ENCODE measurements at places on chromosomes 3 and 15. TPM values are rescaled to one million over a fixed set of nuclear protein-coding genes. Genes with fewer than 3 reads are reported as not detected.

DNA sequence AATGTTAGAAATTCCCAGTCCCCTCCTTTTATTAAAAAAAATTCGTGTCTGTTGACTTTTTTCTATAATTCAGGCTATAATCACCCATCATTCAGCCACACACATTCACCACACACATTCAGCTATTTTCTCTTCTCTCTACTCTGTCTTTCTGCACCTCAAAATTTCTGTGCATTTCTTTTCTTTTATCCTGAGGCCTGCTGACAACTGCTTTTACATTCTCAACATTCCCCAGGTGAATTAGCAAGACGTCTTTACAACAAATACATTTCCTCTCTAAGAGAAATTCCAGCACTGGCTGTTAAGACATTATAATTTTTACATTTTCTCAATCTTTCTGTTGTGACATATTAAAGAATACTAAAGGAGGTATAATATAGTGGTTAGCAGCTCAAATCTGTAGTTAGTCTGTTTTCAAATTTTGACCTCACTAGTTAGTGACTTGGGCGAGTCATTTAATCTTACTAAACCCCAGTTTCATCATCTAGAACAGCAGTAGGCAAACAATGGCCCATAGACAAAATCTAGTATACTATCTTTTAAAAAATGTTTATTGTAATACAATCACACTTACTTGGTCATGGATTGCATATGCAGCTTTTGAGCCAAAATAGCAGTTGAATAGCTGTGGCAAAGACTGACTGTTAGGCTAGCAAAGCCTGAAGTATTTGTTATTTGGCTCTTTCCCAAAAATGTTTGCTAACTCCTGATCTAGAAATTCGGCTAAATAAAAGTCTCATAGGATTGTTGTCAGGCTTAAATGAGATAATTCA, 350.7 kb downstream of the NSUN3 start:
- peak; percentile 19 for DNase-seq

DNA sequence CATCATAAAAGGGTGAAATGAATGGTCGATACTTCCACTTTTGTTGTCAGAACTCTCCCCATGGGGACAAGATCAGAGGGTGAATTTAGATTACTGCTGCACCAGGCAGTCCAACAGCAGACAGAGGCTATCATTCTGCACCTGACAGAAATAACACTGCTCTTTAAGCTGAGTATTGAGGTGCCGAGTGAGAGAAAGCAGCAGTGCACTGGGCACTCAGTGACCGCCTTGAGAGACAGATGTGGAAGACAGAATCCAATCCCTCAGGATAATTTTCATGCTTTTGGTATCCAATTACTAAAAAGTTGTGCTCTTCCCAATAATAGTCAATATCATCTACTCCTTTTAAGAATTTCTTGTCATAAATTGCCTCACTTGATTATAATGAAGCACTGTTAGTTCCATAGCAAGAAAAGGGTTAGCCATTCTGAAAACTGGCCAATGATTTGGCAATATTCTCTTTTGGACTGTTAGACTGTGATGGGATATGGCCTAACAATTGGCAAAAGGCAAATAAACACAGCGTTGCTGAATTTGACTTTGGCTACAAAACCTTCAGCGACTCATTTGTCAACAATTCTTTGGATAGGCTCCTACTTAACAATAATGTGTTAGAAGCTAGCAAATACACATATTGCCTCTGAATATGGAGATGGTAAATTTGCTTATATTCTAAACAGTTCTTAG, 5.5 kb downstream of the FGF7 start:
- DNase-seq: peak; percentile 28

DNA sequence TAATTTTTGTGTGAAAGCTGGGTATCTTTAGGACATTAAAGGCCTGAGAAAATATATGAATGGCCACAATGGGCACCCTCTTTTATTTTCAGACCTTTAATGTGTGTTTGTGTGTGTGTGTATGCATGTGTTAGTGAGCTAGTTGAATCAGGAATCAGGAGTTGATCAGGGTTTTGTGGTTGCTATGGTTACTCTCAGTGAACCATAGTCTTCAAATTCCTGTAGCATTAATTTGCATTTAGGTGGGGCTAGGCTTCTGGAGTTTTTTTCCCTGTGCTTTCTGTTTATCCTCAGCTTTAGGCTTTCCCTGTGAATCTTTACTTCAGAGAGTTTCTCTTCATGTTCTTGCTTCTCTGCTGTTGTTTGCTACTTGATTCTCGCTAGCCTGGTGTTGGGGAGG, 122.0 kb upstream of the ONECUT1 start:
- DNase-seq: no peak

DNA sequence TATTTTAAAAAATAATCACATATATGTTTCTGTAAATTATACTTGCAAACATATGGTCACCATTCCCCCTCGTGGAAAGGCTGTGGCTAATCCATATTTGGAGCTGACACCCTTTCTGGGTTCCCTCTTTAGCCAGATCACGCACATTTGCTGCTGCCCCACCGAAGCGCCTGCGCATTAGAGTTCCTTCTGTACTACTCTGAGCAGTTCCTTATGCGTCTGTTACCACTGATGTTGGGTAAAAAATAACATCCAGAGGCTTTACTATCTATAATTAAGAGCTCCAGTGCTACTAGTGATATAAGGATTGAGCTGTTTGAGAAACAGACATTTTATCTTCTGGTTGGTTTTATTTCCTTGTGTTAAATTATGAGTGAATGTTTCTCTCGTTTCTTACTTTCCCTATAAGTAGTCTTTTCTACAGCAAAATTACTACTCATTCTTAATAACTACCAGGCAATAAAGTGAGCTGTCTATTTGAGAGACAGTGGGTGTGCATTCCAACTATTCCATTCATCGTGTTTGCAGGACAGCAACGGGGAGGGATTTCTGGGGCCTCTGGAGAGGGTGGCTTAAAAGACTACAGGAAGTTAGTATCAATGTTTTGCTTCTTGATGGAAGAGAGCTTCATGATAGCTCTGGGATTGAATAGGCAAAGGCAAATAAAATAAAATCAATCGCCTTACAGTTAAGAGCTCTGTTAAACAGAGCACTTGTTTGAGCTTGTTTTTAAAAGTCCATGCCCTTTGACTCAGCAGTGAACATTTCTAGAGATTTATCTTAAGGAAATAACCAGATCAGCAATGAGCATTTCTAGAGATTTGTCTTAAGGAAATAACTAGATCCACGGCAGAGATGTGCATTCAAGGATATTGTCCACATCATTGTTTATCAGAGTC, 245.2 kb downstream of the CD47 start:
- no peak for DNase-seq

- no peak for DNase-seq
Observed at GRCh38 chr3:128922804-128923459, 43.5 kb downstream of the ACAD9 start.

DNA sequence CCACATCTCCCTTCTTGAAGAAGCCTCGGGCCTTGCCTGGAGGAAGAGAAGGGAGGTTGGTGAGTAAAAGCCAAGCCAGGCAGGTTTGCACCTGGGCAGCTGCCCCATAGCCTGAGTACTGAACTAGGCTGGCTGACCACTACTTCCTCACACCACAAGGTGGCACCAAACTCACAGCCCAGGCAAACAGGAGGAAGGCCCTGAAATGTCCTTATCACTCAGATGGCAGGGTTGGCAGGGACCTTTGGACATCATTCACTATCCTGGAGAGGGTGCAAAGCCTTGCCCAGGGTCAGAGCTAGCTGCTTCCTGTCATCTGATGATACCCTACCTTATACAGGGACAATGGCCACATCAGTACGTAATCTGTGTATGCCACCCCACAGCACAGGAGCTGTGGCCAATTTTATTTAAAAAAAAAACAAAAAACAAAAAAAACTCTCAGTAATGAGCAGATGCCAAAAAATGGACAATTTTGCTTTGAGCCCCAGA, 2.2 kb upstream of the GRAMD2A start:
- peak; percentile 78 for DNase-seq

GRCh38 chr3:10547841-10548783, 42.7 kb upstream of the ATP2B2 start:
- DNase-seq: no peak

DNA sequence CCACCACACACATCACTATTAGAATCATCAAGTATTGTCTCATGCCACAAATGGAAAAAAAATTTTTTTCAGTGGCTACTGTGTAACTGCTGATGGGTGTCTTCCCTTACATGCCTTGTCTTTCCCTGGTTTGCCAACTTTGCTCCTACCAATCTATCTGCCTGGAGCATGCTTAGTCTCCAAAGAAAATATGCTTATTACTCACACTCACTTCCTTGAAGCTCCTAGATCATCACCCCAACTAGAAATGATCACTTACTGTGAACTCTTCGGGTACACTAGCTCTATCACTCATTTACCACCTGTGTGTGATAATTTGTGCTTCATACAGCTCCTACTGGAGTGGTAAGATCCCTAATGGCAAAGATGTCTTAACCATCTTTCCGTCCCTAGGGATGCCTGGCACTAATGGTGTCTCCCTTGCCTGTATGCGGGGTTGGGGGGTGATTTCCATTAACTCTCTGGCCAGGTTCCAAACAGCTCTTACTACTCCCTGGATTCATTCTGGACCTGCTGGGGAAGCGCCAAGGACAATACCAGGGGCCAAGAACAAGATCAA, 799 bp downstream of the VPS33B start:
- peak; percentile 33 for DNase-seq

GRCh38 chr3:43728476-43728875, 37.7 kb downstream of the ABHD5 start:
- no peak for DNase-seq

DNA sequence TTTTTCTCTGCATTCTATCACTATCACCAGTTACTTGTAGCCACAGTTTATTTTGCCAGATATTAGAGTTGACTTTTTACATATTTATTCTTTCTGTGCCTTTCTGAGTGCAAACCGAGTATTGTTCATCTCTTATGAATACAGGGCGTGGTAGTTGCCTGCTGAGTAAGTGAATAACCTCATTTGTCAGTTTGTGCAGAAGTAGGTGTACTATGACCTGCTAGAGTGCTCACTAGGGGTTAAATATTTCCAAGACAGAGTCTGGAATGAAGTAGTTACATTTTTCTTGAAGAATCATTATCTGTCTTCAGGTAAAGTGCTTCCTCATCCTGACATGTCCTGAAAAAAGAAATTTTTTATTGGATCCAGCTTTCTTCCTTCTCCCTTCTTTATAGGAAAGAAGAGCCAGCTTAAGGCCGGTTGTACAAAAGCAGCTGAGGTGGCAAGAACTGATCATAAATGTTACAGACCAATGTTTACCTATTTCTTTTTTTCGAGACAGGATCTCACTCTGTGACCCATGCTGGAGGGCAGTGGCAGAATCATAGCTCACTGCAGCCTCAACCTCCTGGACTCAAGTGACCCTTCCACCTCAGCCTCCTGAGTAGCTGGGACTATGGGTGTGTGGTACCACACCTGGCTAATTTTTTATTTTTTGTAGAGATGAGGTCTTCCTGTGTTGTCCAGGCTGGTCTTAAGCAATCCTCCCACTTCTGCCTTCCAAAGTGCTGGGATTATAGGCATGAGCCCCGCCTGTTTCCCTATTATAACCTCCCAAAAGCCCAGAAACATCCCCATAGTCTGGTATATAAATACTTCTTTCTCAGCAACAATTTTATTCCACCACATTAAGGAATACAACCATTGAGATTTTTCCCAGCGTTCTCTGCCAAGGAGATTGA, 182.5 kb downstream of the TPRG1 start:
- no peak for DNase-seq

DNA sequence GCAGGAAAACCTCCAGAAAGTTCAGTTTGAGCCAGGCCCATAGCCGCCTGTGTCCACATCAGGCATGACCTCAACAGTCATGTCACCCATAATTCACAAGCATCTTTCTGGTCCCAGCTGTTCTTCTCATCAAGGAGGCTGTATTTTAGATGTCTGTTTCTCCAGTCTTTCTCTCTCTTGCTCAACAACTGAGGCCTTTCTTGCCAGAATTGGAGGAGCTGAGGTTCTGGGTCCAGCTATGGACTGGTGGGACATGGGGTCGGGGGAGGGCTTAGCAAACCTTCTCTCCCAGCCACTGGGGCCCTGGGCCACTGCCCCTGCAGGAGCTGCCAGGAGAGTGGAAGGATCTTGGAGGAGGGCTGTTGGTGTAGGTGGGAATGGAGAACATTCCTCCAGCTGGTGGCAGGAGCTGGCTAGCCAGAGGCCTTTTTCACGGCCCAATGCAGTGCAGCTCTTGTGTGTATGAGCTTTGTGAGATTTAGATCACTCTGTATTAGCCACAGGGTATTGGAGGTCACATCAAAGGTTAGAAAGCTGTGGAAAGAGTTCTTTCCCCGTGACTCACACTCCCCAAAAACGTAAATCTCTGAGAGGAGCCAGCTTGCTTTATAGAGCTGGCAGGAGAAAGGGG, 23.5 kb downstream of the MAGEF1 start:
- peak; percentile 97 for DNase-seq

DNA sequence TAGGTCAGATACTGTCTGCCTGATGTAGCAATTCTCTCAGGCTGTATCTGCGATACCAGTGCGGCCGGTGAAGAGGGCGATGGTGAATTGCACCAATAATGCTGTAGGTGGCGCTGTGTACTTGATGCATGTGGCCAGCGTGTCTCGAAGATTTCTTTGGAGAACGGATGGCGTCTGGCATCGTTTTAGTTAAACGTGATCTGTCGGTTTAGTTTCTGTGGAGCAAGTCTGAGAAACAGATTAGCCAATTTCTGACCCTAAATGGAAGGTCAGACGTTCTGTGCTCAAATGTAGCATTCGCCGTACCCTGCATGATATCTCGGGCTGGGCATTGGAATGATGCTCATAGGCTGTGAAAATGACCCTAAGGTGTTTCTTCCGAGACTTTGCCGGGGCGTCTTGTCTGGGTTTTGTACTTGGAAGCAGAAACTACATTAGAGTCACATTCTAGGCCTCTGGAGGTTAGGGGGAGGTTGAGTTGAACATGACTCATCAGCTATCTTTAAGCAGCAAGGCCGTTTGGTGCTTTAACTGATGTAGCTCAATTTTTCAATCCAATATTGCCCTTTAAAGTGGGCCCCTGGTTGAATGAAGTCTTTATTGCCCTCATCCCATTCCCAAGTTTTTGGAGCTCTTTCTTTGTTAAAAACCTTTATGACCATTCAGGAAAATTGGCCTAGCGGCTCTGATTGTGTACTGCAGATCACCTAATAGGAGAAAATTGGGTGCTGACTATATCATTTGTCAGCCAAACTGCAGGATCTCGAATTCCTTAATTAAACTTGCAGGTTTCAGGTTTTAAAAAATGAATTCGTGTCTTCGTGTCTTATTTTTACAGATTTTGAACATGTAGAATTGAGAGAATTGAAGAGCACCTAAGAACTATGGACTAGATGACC, 80.0 kb downstream of the SQOR start:
- peak; percentile 56 for DNase-seq

GRCh38 chr3:197974016-197974415, 14.0 kb downstream of the LMLN start:
- no peak for DNase-seq

- no peak for DNase-seq
Observed at GRCh38 chr3:55165704-55166405, 238.0 kb upstream of the LRTM1 start.

GRCh38 chr3:71397046-71397445, 186.5 kb downstream of the FOXP1 start:
- DNase-seq: peak; percentile 27

- no peak for DNase-seq
Observed at GRCh38 chr15:63029676-63030075, 12.9 kb upstream of the TPM1 start.

ETV5 gene
- total RNA-seq: 52.6 TPM

ATP13A5 gene
- total RNA-seq: not detected

SPESP1 gene
- total RNA-seq: not detected

PTX3 gene
- total RNA-seq: 17.6 TPM

SLC22A14 gene
- total RNA-seq: not detected
